ENCODE measurements at places on chromosomes 4 and X. TPM values are rescaled to one million over a fixed set of nuclear protein-coding genes. Genes with fewer than 3 reads are reported as not detected.

GRCh38 chrX:8848441-8848840 is 47.3 kb upstream of the FAM9A start:
- DNase-seq, result no peak

DNA sequence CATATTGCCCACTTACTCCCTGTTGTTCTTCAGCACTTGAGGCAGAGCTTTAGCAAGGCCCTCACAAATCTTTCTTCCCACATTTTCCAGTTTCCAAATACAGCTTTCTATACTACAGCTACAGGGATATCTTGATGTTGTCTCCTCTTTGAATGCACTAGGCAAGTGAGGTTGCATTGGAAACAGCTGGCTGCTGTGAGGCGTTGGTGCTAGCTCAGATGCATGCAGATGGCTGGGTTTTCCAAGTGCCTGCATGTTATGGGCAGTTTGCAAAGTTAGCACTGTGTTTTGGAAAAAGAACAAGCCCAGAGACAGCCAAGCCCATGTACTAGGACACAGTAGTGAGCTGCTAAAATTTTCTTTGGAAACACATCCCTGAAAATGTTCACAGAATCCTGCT is 315.1 kb upstream of the RASGEF1B start:
- DNase-seq, result no peak

DNA sequence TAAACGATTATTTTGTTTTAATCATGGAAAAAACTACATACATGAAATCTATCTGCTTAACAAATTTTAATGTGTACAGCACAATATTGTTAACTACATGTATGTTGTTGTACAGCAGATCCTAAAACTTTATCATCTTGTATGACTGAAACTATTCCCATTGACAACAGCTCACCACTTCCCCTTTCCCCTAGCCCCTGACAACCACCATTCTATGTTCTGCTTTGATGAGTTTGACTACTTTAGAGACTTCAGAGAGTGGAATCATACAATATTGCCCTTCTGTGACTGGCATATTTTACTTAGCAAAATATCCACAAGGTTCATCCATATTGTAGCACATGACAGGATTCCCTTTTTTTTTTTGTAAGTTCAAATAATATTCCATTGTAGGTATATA is 185.9 kb downstream of the CFAP299 start:
- no peak for DNase-seq

GRCh38 chr4:55186123-55186522 is 60.7 kb upstream of the KDR start:
- no peak for DNase-seq

DNA sequence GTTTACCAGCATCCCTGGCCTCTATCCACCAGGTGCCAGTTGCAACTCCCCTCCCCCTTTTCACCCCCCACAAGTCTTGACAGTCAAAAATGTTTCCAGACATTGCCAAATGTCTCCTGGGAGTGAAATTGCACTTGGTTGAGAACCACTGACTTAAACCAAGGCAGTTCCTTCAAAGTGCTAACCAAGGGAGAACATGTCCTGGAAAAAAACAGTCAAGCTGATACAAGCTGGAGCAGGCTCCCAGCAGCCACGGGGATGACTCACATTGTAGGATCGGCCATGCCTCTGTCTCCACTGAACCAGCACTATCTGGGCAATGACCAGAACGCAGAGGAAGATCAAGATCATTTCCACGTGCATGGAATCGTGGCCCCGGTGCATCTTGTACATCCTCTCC is 11.4 kb downstream of the RNF175 start:
- DNase-seq, result no peak

DNA sequence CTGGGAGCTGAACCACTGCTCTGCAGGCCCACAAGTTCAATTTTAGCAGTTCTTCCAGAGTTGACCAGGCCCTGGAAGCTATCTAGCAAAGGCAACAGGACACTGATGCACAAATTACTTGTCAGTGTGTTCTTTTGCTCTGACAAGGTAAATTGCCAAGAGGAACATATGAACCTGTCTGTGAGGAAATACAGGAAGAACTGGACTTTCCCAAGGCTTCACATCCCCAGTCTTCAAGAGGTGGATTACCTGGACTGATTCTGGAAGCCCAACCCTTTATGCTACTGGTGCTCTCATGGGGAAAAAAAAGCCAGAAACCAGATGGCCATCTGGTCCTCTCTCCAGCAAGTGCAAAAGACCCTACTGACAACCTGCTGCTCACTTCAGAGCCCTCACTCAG is 1.9 kb upstream of the TMEM185A start:
- DNase-seq, result no peak

DNA sequence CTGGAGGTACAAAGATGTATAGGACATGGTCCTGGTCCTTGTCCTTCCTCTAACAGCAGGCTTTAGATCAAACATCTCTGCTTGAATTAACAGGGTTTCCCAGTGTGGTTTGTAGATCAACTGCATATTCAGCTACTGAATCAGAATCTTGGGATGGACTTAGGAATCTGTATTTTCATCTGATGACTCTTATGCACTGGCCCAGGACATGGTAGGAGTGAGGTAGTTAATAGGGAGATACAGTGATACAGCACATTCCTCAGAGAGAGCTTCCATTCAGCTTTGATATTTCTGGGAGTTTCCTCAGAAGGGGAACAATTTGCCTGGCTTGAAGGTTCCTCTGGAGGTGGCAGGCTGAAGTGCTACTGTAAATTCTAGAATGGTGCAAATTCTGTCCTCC is 203.1 kb downstream of the LARP7 start:
- no peak for DNase-seq

- DNase-seq, result no peak
Observed at GRCh38 chrX:112759512-112759911, 79.8 kb upstream of the LHFPL1 start.

GRCh38 chr4:7003879-7004240 is 39.3 kb upstream of the TADA2B start:
- DNase-seq, result no peak

- DNase-seq, result no peak
Observed at GRCh38 chr4:94804650-94805049, 46.9 kb downstream of the BMPR1B start.

GRCh38 chr4:53199356-53199755 is 166.5 kb downstream of the SCFD2 start:
- no peak for DNase-seq

- peak; percentile 88 for DNase-seq
Observed at GRCh38 chr4:147060151-147060931, 114.7 kb upstream of the TTC29 start.

GRCh38 chr4:122636697-122637096 is 15.8 kb upstream of the IL21 start:
- no peak for DNase-seq

- DNase-seq, result no peak
Observed at GRCh38 chr4:170497112-170497511, 407.4 kb upstream of the AADAT start.

The PPP1R2C gene
- not detected for total RNA-seq

The CPE gene
- 87.3 TPM for total RNA-seq

The DOK7 gene
- 0.99 TPM for total RNA-seq

The GALNTL6 gene
- total RNA-seq, result 0.99 TPM

The RBM46 gene
- not detected for total RNA-seq

Data from skin of body (tissue), 3 donors.